ENCODE measurements at places on chromosomes 12 and 14.

DNA sequence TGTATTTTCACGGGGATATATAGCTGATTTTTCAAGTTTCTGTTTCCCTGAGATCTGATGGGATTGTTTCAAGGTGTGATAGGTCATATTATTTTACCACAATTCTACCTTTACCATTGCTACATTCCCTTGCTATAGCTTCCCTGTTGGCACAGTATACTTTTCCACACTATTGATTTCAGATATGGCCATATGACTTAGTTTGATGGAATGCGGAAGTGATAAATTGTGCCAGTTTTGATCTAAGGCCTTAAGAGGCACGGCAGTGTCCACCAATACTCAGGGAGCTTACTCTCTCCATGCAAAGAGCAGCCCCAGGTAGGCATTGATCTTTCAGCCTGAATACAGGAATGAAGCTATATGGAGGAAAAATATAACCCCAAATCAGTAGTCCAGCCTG, 315.7 kb downstream of the SLC16A7 start:
- DNase-seq: no peak

DNA sequence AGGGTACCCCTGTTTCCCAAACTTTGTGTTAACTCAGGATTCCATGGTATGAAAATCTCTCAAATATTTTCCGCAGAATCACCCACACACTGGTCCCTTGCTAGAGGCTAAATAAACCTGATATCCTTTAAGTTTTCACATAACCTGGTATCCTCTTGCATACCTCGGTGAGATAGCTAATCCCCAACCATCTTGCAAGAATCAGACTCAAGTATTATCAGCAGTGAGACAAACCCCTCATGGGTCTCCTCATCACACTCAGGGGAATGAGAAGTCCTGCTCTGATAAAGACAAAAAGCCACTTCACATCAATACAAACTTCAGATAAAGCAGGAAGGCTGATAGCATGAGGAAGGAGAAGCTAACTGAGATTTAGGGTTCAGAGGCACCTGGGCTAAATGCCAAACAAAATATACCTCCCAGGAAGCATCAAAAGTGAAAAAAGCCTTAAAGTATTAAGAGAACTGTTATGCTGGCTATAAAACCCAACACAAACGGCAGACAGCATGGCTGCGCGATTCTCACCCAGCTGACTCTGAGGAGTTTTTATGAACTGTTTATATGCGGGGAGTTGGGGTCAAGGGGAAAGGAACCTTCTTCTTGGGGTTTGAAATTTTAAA, 96.5 kb downstream of the FOXN3 start:
- DNase-seq: no peak

GRCh38 chr12:112546996-112547395, 128.2 kb downstream of the PTPN11 start:
- DNase-seq: no peak

GRCh38 chr14:44962334-44963043, 499 bp downstream of the TOGARAM1 start:
- DNase-seq: no peak

DNA sequence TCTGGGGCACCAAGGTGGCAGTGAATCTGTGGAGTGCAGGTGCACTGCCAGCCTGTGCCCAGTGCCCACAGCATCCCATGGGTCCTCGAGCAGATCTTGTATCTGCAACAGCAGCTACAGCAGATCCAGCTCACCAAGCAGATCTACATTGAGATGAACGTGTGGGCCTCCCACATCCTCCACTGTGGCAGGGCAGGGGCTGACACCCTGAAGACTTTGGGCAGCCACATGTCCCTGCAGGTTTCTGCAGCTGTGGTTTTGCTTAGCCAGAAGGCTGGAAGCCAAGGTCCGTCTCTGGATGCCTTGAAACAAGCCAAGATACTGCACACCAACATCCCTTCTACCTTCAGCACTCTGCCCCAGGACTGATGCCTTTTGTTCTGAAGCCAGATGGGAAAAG, 338.8 kb upstream of the OR4E1 start:
- DNase-seq: no peak

All from urothelium cell line (cell line).